ENCODE measurements at places on chromosomes 12 and 14.

DNA sequence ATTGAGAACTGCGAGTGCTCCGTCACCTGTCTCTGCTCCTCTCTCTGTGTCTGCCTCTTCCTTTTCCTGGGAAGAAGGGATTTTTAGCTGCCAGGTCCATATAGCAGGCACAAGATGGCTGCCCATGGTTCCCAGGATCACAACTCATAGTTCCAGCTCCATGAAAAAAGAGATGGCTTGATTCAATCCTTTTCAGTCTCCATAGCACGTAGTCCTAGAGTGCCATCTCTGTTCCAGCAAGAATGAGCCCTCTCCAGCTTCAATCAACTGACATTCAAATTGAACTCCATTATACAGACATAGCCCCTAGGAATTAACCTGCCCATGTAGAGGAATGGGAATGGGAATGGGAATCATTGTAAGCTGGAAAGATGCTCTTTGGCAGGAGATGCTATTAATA, 34.7 kb upstream of the RTRAF start:
- DNase-seq = no peak

DNA sequence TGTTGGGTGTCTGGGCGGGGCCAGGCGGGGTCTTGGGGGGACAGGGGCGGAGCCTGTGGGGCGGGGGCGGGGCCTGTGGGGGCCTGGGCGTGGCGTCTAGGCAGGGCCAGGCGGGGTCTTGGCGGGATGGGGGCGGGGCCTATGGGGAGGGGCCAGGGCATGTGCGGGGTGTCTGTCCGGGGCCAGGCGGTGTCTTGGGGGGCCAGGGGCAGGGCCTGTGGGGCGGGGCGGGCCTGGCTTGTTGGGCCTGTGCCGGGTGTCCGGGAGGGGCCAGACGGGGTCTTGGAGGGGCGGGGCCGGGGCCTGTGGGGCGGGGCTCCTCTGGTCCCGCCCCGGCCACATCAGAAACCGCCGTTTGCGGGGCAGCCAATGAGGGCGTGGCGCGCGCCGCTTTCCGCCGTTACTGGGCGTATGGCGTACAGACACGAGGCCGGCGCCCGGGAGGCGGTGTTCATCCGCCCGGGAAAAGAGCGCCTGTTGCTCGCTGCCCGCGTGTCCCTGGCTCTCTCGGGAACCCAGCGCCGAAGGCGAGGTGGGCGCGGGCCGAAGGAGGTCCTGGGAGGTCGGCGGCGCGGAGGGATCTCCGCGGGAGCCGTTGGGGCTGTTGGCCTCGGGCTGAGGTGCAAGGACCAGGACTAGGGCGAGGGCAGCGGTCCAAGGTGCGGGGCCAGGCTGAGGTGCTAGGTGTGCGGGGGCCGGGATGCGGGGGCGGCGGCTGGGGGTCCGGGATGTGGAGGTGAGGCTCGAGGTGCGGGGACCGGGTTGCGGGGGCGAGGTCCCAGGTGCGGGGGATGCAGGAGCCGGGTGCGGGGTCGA, at the start of gene PIWIL1:
Gene PIWIL1, plus strand, starts transcription at position 400 of the 816 bp plus-strand sequence. CDS start 4,705 bp downstream, outside the sequence.
- DNase-seq = no peak

- DNase-seq = no peak
Measured at GRCh38 chr12:58435647-58436046, 484.7 kb downstream of the LRIG3 start.

- DNase-seq = no peak
Measured at GRCh38 chr12:131276501-131277185, 322.9 kb downstream of the ADGRD1 start.

DNA sequence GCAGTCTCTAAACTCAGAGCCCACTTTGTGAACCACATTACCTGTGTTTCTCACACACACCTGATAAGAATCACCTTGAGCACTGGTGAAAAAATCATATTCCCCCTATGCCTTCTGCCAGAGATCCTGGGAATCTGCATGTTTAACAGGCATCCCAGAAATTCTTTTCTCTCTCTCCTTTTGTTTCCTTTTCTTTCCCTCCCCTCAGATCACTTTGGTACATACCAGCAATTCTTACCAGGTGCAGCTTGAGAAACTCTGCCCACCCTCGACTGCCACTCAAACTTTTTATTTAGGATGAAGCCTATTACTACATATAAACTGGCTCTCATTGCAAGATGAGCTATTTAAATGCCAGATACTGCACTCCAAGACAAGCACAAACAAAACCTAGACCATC, 36.0 kb downstream of the HECTD4 start:
- DNase-seq = no peak

DNA sequence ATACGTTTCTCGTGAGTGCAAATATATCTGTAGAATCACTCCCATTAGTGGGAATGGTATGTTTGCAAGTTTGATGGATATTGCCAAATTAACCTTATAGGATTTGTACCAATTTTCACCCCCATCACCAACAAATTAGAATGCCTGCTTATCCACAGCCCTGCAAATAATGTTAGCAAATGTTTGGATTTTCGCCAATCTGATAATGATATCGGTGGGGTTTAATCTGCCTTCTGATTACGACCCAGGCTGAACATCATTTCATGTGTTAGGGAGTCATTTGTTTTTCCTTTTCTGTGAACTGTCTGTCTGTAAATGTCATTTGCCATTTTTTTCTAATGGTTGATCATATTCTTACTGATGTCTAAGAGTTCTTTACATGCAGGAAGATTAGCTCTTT, 4.1 kb upstream of the DAZAP2 start:
- no peak for DNase-seq

DNA sequence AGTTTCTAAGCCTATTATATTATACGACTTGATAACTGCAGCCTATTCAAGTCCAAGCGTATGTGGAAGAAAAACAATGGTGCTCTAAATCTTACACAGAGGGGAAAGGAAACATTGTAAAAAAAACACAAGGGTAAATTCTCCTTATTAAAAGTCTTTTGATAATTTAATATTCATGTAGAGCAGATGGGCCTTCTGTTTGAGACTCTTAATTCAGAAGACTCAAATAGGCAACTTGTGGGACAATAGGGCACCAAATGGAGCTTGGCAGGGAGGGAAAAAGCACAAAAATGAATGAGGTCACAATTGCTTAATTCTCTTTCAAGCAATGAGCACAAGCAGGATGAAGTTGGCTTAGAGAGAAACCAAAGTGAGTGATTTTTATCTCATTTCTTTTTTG, 159.4 kb downstream of the NELL2 start:
- DNase-seq = no peak

DNA sequence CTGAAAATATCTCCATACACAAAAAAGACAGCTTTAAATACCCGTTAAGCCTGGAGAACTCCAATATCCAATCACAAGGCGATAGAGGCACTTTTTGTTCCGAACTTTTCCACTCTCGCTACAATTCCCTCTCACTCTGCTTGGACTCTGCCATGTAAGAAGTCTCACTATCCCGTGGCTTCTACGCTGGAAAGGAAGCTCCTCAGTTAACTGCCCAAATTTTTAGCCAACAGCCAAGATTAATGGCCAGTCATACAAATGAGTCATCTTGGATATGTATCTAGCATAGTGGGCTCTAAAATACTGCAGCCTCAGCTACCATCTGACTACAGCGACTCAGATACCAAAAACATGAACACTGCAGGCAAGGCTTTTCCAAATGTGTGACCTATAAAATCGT, 45.5 kb upstream of the RERGL start:
- peak; percentile 67 for DNase-seq

DNA sequence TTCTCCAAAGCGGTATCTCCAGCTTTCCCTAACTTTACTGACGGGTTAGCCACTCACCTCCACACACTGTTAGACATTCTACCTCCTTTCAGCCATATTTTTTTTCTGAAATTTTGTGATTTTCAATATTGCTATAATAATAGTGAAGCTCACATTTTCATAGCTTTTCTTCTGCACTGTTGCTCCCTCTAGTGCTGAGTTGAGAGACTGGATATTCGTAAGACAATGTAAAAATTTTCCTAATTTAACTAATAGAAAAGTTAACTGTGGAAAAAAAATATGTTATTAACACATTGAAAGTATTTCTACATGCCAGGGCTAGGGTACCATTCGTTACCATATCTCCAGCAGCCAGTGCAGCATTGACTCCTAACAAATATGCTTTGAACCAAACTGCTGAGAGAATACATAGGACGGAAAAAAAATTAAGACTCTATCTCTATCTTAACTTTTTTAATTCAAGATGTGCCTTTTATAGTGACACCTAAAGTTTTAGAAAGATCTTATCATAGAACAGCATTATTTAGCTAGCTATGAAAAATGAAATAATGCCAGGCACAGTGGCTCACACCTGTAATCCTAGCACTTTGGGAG, 48.7 kb upstream of the ABCC9 start:
- peak; percentile 72 for DNase-seq

GRCh38 chr12:78725951-78726580, 138.5 kb upstream of the SYT1 start:
- DNase-seq = no peak

DNA sequence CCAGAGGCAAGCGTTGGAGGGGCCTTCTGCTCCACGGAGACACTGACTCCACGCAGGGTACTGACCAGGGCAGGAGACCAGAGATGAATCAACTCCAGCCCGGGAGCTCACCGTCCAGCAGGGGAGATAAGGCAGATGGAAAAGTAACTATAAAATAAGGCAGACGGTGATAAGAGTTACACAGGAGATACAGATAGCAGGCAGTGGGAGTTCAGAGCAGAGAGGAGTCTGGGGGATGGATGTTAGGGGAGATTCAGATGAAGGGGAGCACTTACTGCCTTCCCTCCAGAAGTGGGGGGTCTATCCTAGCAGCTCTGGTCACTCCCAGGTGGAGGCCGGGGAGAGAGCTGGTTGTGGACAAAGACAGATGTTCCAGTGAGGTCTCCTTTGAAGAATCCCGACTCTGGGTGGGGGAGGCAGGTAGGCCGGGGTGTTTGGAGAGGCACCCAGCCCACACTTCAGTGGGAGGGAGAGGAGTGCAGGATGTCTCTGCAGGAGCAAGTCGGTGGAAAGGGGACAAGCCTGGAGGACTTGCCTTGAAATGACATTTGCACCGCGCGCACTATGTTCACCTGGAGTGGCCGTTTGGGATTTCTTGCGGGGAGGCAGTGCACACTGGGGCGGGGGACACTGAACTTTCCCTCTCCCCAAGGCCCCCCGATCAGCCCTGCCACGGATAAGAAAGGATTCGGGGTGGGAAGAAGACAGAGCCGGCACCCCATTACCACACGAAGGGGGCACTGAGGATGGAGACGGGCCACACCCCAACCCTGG, 1.2 kb downstream of the PITPNM2 start:
- no peak for DNase-seq

DNA sequence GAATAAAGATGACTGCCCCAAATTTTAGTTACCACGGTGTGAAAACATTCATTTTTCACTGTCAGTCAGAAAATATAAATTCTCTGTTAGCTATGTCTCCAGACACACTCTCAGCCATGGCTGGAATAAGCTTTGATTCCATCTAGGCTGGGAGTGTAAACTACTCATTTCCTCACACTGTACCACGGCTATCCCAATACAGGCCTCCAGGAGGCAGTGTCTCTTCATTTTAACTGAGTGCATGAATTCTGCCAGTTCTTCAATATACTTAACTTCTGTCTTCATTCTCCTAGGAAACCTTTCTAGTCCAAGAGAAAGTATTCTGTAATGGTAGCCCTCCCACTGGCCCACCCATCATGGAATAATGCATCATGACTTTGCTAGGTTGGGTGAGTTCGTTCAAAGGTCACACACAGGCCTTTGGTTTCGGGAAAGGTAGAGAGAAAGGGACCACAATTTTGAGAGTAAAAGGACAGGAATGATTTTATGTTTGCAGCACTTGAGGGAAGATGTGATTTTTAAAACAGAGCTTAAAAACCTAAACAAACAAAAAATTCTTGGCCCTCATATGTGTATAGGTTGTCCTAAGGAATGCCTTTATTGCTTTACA, 381.1 kb downstream of the SEC23A start:
- peak; percentile 68 for DNase-seq

DNA sequence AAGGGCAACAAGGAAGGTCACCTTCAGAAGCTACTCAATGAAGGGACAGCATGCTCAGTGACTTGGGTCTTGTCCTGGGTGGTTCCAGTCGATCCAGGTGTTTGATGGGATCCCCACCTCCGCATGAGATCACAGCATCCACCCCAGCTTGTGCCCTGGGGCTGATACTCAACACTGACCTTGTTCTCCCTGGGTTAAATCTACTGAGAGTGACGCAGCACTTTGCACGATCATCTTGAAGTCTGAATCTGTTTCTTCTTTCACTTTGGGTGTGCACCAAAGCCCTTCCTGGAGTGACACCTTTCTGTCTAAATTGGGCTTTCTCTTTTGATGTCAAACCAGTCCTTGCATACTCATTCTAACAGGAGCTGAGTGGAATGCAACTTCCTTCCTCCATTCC, 13.8 kb downstream of the NOS1 start:
- no peak for DNase-seq

DNA sequence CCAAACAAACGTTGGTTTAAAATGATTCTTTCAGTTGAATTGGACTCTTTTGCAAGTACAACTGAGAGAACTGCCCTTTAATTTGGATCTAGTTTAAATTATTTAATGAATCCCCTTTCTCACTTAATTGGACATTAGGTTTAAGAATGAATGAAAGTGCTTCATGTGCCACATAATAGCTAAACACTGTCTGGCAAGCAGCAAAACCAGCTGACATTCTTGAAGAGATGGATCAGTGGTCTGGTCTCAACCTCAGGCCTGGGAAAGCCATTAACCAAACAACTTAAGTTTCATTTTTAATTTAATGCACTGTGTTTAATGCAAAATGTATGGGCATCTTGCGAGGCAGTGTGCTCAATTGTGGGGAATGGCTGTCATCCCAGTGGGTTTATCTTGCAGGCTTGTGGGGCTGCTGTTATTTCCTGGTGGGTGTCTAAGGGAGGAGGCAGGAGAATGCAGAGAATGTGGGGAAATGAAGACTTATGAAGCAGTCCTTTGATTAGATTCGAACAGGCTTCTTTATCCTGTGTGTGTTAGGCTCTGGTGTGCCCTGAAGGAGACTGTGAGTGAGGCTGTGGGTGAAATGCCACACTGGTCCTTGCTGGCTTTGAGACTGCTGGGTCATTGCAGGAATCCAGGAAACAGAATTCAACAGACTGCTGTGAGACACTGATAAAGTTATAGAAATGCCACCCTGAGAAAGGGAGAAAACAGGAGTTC, 144.1 kb upstream of the PELI2 start:
- no peak for DNase-seq

DNA sequence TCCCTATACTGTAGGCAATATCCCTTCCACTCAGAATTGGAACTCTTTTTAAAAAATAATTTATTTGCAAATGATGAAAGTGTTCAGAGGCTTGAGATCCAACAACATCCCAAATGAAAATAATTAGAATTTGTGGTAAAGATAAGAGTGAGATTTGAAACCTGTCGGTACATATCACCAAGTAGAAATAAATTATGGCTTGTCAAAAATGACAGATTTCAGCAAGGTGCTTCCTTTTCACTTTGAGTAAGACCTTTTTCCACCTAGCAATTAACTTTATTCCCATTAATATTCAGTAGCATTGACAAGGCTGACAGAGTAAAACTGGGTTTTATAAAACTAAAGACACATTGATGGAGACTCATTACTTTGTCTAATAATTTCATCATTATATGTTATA, 107.7 kb upstream of the PRKD1 start:
- DNase-seq = no peak

GRCh38 chr12:41564816-41565215, 376.7 kb downstream of the PDZRN4 start:
- no peak for DNase-seq

GRCh38 chr12:24415934-24416333, 466.5 kb upstream of the SOX5 start:
- no peak for DNase-seq

Data from GM23248 (cell line).